Mesendoderm (in vitro differentiated cells): ENCODE measurements at places on chromosomes 1 and 21.

GRCh38 chr1:43282220-43283195, 2.9 kb downstream of the C1orf210 start:
- no peak for DNase-seq

- DNase-seq: no peak
These were observed 27.0 kb upstream of the ZFP69B start for GRCh38 chr1:40423264-40423642.

GRCh38 chr1:115134850-115135480, 45.7 kb upstream of the TSPAN2 start:
- DNase-seq: peak; percentile 62

- peak; percentile 52 for DNase-seq
These were observed 3.2 kb downstream of the SERINC2 start for GRCh38 chr1:31416101-31416736.

DNA sequence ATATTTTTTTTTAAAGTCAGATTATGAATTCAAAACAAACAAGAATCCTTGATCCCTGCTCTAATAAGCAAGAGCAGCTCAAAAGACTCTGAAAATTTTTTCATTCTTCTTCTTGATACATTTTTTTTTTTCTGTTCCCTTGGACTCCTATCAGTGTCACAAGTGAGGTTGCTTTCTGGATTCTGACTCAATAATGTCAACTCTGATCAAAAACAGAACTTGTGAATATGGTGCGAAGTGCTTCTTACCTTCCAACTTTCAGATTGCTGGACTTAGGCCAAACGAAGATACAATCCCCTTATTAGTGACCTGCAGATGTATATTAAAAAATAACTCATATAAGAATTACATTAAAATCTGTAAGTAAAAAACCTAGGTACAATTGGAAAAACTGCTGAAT, 136.1 kb downstream of the GPATCH2 start:
- no peak for DNase-seq

DNA sequence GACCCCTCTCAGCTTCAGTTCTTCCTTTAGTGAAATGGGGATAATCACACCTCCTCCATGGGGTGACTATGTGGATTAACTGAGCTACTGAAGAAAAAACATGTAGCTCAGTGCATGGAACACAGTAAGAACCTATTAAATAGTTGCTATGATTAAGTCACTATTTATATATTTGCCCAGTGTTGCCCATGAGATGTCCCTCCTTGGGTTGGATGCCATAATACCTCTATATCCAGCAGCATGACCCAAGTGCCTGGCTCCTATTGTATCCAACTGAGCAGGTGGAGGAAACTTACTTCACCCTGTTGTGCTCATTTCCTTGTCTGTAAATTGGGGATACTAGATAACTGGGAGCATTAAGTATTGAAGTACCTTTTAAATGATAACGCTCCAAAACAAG, 47.1 kb upstream of the CYP2J2 start:
- no peak for DNase-seq

DNA sequence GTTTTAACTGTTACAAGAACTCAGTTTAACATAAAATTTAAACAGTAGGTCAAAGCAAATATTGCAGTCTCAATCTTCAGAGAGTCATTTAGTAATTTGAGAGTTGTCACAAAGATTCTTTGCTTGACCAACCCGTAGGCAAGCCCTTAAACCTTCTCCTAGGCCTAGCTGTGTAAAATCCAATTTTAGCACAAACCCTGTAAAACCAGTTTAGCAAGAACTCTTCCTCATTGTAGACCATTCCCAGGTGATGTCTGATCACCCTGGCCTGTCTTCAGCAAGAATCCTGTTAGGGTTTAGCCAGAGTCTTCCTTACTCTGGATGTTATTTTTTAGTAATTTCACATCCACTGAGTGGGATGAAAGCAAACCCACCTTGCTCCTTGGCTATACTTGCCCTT, 30.1 kb downstream of the LRIG2 start:
- no peak for DNase-seq

- DNase-seq: no peak
These were observed 12.9 kb upstream of the PDE9A start for GRCh38 chr21:42640486-42640885.

GRCh38 chr21:14917762-14918161, 147.0 kb downstream of the NRIP1 start:
- DNase-seq: no peak

DNA sequence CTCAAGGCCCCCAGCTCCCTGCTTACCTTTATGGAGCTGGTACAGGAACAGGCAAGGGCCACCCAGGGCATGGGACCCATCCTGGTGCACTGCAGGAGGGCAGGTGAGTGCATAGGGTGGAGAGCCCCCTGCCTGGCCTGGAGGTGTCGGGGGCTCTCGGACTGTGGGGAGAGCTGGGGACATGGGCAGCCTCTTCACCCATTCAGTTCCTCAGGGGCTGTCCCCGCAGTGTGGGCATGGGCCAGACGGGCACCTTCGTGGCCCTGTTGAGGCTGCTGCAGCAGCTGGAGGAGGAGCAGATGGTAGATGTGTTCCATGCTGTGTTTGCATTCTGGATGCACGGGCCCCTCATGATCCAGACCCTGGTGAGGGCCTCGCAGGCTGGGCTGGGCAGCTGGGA, 7.3 kb upstream of the LGR6 start:
- no peak for DNase-seq

DNA sequence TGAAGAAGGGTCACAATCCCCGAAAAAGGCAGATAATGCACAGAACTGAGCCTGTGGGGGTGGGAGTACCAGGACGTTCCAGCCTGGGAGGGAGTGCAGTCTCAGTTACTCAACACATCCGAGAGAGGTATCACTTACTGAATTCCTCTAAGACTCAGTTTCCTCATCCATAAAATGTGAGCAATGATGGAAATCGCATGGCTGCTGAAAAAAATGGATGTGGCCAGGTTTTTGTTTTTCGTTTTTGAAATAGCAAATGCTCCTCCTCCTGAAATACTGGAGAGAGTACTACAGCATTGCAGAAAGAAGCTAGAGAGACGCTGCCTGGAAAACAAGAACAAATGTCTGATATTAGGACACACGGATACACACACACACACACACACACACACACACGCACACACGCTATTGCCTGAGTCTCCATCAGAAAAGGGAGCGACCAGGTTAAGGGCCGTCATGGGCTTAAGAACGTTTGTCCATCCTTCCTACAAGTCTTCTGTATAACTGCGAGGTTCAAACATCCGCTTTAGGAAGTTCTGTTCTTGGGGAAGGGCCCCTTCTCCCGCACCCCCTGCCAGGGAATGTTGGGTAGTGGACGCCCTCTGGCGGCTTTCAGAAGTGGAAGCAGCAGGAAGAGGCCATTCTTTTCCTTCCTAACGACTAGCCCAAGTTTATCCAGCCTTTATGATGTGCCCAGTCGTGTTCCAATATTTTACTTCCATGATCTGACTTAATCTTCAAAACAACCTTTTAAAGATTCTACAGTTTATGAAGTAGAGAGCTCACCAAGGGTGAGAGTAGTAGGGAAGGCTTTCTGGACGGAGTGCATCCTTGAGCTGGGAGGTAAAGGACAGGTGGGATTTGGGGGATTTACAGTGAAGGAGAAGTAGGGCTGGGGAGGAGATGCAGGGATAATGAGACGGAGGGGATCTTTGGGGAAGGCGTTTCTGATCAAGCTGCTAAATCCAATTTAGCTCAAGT, 699 bp upstream of the NES start:
- peak; percentile 96 for DNase-seq

GRCh38 chr1:203091199-203091477, 5.3 kb upstream of the MYOG start:
- no peak for DNase-seq

GRCh38 chr1:213987927-213988506, at the start of gene PROX1:
Gene PROX1 (plus strand): TSS chr1:213987973. CDS start chr1:213996536, 8,563 bp downstream.
- peak; percentile 95 for DNase-seq

- DNase-seq: no peak
These were observed 21.1 kb downstream of the C1orf21 start for GRCh38 chr1:184407816-184408510.

- DNase-seq: peak; percentile 23
These were observed 482.4 kb downstream of the OMA1 start for GRCh38 chr1:58064166-58064565.

DNA sequence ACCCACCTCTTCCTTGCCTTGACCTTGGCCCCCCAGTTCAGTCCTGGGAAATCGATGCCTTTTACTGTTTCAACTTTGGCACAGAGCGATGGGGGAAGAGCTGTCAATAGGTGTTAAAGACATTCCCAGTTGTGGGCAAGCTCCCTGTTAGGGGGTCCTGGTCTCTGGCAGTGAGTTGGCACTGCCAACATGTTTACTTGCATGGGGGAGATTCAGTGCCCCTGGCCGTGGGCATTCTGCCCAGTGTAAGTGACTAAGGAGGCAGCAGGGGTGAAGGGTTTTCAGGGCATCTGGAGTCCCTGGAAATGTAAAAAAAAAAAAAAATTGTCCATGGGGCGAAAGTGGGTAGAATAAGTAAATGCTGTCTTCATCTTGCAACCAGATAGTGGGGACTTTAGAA, 407.0 kb downstream of the PTPRU start:
- DNase-seq: no peak

DNA sequence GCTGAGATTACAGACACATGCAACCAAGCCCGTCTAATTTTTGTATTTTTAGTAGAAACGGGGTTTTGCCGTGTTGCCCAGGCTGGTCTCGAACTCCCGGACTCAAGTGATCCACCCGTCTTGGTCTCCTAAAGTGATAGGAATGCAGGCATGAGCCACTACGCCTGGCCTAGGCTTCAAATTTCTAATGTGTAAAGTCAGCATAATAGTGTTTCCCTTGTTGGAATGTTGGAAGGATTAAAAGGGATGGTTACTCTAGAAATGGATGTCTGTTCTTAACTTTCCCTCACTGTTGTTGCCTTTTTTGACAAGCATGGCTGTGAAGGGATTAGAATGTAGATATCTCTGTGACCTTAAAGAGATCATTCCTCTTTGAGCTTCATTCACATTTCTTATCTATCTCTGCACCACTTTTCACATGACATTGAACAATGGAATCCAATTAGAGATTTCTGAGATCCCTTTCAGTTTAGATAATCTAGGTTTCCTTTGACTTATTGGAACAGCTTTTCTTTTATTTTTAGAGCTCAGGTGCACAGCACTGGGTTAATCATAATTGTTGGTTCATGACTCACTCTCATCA, 33.7 kb downstream of the NFASC start:
- DNase-seq: peak; percentile 63

GRCh38 chr1:83543222-83543973, 455.5 kb downstream of the TTLL7 start:
- DNase-seq: no peak

- no peak for DNase-seq
These were observed 27.6 kb upstream of the CLDN14 start for GRCh38 chr21:36507397-36508018.

GRCh38 chr1:21552715-21553114, 43.5 kb downstream of the ALPL start:
- peak; percentile 37 for DNase-seq

GRCh38 chr1:5648410-5649165, 343.6 kb downstream of the NPHP4 start:
- DNase-seq: no peak

DNA sequence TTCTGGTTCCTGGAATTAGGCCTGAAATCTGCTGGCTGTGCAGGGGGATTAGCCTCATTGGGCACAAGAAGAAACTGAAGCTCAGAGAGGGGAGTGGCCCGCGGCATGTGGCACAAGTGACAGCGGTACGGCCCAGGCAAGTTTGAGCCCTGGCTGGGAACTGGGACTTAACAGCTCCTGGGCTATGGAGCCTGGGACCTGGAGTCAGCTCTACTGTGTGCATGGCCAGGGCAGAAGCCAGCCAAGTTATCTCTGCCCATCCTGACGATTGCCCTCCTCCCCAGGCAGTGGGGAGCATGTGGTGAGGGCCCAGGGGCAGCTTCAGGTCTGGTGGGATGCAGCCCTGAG, 61.3 kb downstream of the ALPL start:
- DNase-seq: no peak

DNA sequence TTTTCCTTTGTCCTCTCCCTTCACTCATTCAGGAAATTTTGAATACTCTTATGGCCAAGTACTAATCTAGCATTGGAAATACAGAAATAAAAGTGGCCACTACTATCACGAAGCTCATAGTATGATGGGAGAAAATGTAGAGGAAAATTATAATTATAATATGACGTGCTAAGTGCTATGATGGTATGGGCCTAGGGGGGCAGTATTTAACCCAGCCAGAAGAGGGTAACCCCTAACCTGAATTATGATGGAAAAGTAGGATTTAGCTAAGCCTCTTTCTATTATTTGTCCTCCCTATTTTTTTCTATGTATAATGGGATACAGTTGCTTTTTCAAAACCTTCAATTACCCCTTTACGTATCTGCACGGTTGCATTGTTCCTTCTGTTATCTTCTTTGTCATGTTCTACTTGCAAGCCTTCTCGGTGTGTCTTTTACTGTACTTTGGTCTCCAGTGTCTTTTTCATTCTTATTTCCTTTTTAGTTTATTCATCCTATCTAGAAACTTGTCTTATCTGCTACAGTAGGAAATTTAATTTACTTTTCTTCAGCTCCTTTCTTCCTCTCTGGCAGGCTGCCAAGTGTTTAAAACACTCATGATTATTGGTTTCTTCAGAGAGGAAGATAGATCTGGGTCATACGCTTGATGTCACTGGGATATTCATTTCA, 88.8 kb upstream of the GPR52 start:
- no peak for DNase-seq

DNA sequence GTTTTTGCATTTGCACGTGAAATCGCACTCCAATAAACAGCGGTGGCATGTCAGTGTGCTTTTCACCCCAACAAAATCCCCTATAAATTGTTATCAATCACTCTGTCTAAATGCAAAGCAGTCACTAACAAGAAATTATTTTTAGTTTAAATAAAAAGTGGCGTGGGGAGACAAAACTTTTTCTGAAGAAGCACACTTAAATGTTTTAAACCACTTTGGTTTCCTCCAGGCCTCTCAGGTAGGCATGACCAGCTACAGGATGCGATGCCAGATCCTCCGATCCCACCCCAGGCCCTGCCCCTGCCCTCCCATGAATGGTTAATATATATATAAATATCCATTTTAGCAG, 3.6 kb downstream of the FMO1 start:
- no peak for DNase-seq

- no peak for DNase-seq
These were observed 4.2 kb upstream of the PADI2 start for GRCh38 chr1:17123196-17124045.

GRCh38 chr1:20717452-20718342, at the start of gene KIF17:
Gene KIF17 (minus strand): TSS chr1:20718007. CDS start chr1:20717706, 301 bp downstream.
- DNase-seq: peak; percentile 76

- DNase-seq: no peak
These were observed 35.5 kb upstream of the SLC19A2 start for GRCh38 chr1:169521226-169521625.

DNA sequence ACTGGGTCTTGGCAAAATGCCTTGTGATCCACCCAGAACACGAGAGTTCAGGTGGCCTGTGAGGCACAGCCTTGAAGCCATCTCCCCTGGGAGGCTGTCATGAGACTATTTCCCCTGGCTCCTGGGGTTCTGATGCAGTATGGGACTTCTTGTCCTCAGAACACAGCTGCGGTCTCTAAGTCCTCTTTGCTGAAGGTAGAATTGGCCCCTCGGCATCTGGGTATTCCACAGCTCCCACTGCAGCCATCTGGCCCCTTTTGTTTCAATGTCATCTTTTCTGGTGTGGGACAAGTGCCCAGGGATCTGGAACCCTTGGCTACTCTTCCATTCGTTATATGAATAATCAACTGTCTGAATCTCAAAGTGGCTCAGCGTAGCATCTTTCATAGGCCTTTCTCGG, 17.0 kb upstream of the LY9 start:
- no peak for DNase-seq

GRCh38 chr1:227685807-227686206, 49.3 kb downstream of the JMJD4 start:
- no peak for DNase-seq

- DNase-seq: no peak
These were observed 223.2 kb downstream of the TNR start for GRCh38 chr1:175520186-175520585.
